Effector CD8-positive, alpha-beta T cell (primary cell): ENCODE measurements at places on chromosomes 1 and 21.

DNA sequence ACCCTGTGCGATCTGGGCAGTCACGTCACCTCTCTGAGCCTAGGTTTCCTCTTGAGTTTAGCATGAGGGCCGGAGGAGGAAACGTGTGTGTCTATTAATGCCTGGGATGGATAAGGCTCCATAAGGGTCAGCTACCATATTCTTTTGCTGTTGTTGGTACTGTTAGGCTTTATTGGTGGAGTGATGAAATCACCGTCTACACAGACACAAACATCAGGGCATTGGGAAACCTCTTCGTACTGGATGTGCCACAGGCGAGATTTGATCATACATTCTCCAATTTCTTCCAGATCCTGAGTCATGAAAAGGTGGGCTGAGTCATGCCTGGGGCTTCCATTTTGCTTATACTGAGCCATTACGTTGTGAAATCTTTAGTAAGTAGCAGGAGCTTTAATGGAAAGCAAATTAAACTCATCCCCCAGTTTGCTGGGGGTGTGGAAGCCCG lies 24.9 kb upstream of the GRHL3 start:
- no peak for DNase-seq

DNA sequence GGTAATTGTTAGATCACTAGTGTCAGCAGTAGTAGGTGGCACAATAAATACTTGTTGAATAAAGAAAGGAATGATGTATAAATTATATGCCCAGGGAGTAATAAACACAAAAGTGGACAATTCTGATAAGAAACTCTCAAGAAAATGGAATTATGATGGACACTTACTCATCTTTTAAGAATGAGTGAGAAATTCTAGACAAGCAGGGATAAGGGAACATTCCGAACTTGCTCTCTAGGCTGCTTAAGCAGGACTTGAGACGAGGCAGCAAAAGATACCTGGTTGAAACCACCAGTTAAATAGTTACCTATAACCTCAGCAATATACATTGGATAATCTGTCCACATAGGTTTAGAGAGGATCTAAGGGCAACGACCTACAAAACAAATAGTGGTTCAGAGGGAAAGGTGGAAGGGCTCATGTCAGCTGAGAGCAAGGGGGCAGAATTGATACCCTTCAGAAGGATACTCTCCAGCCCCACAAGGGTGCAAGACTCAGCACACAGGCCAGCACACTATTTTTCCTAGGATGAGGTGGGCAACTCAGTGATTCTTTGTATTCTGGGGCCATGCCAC lies 46.3 kb downstream of the XCL2 start:
- no peak for DNase-seq

DNA sequence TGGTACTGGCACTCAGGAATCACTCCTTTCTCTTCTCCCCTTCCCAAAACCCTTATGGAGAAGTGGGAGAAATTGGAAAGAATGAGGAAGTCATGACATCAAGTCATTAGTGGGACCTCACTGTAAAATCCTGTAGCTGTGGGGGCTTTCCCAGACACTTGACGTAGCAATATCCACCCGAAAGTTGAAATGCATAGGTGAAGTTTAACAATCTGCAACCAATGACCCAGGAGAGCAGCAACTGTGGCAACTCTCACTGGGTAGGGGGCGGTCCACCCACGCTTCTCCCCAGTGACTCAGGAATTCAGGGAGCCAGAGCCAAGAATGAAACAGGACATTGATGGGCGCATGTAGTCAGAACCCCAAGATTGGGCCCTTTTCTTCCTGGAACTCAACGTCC lies 27.0 kb downstream of the ABCA4 start:
- no peak for DNase-seq

- DNase-seq = no peak
These were observed 41.0 kb downstream of the CEP350 start for GRCh38 chr1:179995576-179995975.

DNA sequence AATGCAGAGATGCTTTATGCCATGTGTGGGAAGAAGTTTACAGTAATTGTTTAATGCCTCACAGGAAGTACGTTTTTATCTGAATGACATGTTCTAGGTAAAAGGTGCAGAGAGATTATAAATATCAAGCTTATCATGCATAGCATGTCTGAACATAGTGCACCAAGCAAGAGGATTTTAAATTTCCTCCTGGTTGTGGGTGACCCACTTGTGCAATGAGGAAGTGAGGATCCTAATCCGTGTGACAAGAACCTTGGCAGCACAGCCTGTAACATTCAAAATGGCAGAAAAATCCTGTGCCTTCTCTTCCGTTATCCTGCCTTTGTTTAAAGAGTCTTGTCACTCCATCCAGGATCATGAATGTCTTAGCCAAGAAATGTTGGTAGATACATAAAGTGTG lies 75.6 kb downstream of the PLA2G4A start:
- DNase-seq = no peak

GRCh38 chr1:59937636-59938210 lies 11.2 kb upstream of the CYP2J2 start:
- DNase-seq = no peak

- no peak for DNase-seq
These were observed 21.6 kb downstream of the PSEN2 start for GRCh38 chr1:226891846-226892523.

- no peak for DNase-seq
These were observed 46.4 kb downstream of the VPS13D start for GRCh38 chr1:12276225-12276624.

GRCh38 chr1:174744886-174745285 lies 254.9 kb upstream of the CACYBP start:
- DNase-seq = no peak

GRCh38 chr21:26914557-26914956 lies 52.3 kb downstream of the ADAMTS5 start:
- no peak for DNase-seq

DNA sequence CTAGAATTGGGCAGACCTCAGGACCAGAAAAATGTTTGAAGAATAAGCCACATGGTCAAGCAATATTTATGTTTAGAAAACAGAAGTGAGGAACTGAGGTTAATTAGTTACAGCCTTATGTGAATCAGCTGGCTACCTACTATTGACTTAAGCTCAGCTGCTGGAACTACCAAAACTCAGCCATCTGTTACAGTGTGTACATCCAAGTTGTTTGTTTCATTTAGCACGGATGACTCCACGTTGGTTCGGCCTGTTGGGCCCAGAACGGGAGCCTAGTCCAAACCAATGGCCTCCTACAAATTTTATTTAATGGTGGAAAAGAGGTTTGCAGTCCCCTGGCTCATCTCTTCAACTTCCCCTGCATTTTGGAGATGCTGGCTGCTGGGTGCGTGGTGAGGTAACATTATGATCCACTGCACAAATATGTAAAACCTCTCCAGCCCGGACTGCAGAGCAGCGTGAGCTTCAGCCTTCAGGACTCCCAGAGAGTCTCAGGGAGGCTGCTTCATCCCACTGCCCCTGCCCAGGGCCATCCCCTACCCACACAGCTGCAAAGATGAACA lies 143.4 kb downstream of the ZZZ3 start:
- DNase-seq = no peak
